ENCODE measurements at places on chromosomes 7 and 10.

- DNase-seq = no peak
Observed at GRCh38 chr10:128277267-128277840, 151.1 kb upstream of the MKI67 start.

DNA sequence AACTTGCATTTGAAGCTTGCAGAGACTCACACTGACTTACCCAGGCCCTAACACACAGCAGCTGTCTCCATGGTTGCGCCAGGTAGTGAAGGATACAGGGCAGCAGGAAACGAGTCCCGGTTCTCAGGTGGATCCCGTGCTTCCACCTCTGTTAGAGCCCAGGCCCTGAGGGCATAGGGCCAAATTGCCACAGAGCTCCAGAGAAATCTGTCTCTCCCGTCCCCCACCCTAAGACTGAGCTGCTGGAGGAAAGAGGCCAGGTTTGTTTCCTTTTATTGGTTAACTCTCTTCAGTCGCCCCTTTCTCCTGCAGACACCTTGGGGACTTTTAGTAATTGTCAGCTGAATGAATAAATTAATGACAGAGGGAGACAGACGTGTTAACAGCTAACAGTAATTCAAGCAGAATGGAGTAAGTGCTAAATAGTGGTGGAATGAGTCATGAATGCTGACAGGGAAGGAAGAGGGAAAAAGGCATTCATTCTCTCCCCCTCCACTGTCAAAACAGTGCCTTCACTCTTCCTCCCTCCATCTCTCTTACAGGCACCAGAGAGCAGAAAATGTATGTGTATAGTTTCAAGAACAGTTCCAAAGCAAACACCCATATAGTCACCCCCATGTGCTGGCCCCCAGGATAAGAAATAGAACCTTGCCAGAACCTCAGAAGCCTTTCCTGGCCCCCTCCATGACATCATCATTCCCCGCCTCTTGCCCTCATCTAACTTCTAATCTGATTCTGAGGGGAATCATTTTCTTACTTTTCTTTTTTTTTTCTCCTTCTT, 16.8 kb upstream of the DLG5 start:
- no peak for DNase-seq

GRCh38 chr7:75772081-75773077, at the start of gene CCL26:
Gene CCL26, minus strand, starts transcription at chr7:75772211. Its CDS starts 35 bp downstream, at chr7:75772176.
- DNase-seq = no peak

- DNase-seq = no peak
Observed at GRCh38 chr7:156493942-156494341, 146.6 kb upstream of the RNF32 start.

- DNase-seq = no peak
Observed at GRCh38 chr10:1229116-1229515, 172.9 kb downstream of the WDR37 start.

Measured in retina (tissue), 1 donor.